ENCODE measurements at places on chromosomes 1 and 21.

- DNase-seq, result no peak
Observed at GRCh38 chr1:231527586-231528171, 790 bp upstream of the TSNAX start.

DNA sequence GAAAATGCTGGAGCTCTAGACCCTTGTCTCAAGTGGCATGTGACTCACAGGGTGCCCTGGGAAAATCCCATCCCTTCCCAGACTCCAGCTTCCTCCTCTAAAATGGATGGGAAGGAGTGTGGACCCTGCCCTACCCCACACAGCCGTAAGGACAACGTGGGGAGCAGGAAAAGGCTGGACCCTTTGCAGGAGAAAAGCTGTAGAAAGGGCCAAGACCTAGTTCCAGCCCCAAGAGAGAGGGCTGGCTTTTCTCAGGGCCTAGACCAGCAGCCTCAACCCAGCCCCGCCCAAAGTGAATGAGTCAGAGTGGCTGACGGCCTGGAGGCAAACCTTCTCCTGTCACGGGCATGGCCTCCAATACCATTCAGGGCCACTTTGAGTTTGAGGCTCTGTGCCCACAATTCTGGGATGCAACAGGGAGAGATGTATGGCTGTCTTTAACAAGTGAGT lies 1.1 kb downstream of the LAMB3 start:
- no peak for DNase-seq

DNA sequence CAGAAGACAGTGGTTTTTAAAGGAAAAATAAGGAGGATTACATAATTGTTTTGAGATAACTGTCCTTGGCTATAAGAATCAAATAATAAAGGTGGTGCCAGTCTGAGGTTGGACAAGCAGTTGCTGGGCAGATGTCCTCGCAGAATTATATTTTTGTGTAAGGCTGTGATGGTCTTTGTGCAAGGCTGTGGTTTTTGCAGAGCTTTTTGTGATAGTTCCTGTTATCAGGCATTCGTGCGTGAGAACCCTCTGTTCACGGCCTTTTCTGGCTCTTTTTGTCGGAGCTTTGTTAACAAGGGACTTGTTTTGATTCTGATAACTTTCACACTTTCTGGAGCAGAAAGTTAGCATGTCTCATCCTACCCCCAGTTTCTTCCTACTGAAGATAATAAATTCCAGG lies 33.4 kb downstream of the SH3BP5L start:
- DNase-seq, result no peak

- no peak for DNase-seq
Observed at GRCh38 chr1:25804244-25804963, 4.4 kb downstream of the SELENON start.

- DNase-seq, result peak; percentile 56
Observed at GRCh38 chr1:205739348-205740160, 10.4 kb downstream of the NUCKS1 start.

DNA sequence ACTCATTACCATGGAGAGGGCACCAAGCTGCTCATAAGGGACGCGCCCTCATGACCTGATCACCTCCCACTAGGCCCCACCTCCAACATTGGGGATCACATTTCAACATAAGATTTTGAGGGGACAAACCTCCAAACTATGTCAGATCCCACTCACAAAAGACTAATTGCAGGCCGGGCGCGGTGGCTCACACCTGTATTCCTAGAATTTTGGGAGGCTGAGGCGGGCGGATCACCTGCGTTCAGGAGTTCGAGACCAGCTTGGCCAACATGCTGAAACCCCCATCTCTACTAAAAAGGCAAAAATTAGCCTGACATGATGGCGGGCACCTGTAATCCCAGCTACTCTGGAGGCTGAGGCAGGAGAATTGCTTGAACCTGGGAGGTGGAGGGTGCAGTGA lies 228.7 kb downstream of the CRB1 start:
- no peak for DNase-seq

- DNase-seq, result peak; percentile 6
Observed at GRCh38 chr1:220962031-220962751, 82.9 kb downstream of the HLX start.

GRCh38 chr1:117180147-117180967 lies 30.4 kb downstream of the VTCN1 start:
- no peak for DNase-seq

DNA sequence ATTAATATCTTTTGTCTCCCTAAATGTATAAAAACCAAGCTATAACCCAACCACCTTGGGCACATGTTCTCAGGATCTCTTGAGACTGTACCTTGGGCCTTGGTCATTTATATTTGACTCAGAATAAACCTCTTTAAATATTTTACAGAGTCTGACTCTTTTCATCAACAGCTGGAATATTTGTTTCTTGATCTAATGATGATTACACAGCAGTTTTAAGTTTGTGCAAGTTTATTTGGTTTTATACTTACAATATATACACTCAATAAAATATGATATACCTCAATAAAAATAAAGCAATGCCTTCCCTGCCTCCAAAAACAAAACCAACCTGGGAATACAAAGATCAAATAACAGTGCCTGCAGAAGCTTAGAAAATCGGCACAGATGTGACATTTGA lies 22.0 kb downstream of the LEPR start:
- no peak for DNase-seq

DNA sequence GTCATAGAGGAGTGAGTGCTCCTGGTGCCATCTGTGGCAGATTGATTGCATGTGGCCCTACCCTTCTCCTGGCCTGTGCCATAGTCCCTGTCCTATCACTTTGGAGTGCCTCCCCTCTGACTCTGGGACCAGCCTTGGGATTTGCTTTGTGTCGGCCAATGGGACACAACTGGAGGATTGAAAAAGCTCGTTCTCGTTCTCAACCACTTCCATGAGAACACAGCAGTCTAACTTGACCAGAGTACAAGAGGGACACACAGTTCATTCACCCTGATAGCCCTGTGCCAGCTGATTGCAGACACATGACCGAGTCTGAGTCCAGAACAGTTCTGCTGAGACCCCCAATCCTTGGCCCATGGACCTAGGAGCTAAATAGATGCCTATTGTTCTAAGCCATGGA lies 47.8 kb downstream of the C1orf198 start:
- no peak for DNase-seq

DNA sequence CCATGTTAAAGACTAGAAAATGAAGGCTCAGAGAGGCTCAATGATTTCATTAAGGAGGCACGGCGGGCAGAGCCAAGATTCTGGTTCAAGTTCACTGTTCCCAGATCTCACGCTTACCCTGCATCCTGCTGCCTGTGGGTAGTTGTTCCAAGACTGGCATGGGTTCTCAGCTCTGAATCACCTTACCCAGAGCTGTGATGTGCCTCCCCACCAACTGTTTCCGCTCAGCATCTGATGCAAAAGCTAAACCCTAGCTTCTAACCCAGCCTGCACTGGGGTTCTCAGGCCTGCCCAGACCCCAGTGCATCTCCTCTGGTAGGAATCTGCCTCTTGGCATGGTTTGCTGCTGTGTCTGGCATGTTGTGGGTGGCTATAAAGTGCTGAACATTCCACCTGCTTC lies 11.8 kb downstream of the TNR start:
- DNase-seq, result no peak

GRCh38 chr21:16534408-16535101 lies 804.8 kb downstream of the USP25 start:
- DNase-seq, result no peak

GRCh38 chr21:14482165-14482564 lies 64.0 kb downstream of the SAMSN1 start:
- no peak for DNase-seq

DNA sequence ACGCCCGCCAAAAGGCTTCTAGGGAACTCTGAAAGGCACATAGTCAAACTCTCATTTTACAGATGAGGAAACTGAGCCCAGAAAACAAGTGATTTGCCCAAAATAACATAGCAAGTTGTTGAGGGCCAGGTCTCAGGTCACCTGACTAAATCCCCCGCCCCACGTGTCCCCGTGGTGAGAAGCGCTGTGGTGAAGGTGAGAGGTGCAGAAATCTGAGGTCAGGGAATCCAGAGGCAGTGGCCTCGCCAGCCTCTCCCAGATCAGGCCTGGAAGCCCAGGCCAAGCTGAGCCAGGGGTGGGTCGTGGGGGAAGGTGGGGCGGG lies 5.1 kb downstream of the HDGF start:
- no peak for DNase-seq

- DNase-seq, result no peak
Observed at GRCh38 chr1:217564207-217564606, 66.7 kb downstream of the GPATCH2 start.

- no peak for DNase-seq
Observed at GRCh38 chr1:209511169-209511568, 72.3 kb upstream of the CAMK1G start.

- no peak for DNase-seq
Observed at GRCh38 chr1:192260076-192260475, 56.7 kb upstream of the RGS21 start.

DNA sequence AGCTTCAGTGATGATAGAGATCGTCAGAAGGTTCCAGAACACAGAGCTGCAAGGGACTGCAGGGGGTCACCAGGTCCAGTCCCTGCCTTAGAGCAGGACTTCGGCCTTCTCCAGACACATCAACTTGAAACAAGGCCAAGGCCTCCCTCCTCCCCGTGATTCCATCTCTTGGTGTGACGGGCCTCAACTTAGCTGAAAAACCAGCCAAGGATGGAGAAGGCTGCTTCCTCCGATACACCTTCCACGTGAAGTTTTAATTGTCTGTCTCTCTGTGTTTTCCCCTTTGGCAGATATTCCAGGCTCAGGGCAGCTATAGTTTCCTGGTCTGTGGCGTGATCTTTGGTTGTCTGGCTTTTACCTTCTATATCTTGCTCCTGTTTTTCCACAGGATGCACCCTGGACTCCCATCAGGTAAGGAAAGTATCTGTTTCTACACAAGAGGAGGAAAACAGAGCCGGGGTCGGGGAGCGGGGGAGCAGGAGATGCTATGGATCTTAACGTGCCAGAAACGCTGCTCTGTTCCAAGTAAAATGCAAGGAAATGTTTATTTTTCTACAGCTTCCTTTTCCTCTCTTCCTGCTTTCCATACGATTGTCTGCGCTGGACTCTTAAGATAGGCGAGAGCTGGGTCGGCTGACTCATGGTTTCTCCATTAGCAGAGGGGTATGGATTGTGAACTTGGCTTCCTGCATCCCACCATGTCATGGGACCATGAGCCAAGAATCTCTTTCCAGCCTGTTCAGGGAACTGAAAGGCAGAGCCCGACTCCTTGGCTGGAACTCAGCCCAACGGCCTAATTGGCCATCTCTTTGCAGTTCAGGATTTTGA lies 32.8 kb downstream of the ELK4 start:
- DNase-seq, result peak; percentile 44

DNA sequence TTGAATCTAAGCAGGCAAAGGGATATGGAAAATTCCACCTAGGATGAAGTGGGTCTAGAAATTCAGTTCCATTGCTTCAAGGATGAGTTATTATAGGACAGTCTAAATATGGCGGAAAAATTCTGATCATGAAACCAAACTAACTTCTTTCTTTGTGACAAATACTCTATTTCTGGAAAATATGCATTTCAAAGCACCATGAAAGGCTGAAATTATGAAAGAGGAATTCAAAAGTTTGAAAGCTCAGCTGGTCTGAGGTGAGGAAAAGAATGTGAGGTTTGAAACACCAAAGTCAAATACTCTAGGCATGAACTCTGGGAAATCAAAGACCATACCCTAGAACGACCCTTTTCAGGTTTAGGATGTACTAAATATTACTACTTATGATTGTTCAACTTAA lies 36.4 kb upstream of the COL11A1 start:
- no peak for DNase-seq

- DNase-seq, result no peak
Observed at GRCh38 chr1:22318279-22318981, 133.2 kb upstream of the ZBTB40 start.

GRCh38 chr1:118812555-118812954 lies 175.6 kb downstream of the TBX15 start:
- DNase-seq, result no peak

- DNase-seq, result no peak
Observed at GRCh38 chr1:228455715-228456114, 31.5 kb upstream of the RNF187 start.

DNA sequence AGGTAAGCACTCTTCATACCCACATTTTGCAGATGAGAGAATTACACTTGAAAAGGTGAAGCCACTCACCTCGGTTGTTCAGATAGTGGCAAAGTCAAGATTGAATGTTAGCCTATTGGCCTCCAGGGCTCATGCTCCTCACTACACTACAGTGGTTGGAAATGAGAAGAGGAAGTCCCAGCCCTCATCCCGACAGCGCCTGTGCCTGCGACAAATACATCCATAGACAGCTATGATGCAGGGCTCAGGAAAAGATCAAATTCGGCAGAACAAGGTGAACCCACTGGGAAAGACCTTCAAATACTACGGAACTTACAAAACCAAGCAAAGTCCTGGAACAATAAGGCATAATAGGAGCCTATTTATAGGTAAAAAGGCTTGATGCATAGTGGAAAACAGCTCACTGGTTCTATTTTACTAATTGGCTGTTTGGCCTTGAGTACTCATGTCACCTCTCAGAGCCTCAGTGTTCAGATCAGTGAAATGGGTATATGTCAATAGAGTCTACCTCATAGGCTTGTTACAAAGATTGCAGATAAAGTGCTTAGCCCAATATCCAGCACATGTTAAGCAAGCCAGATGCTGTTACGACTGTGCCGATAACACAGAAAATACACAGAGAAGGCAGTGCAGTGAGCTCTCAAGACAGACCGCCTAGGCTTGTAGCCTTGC lies 3.5 kb downstream of the SPOCD1 start:
- no peak for DNase-seq

DNA sequence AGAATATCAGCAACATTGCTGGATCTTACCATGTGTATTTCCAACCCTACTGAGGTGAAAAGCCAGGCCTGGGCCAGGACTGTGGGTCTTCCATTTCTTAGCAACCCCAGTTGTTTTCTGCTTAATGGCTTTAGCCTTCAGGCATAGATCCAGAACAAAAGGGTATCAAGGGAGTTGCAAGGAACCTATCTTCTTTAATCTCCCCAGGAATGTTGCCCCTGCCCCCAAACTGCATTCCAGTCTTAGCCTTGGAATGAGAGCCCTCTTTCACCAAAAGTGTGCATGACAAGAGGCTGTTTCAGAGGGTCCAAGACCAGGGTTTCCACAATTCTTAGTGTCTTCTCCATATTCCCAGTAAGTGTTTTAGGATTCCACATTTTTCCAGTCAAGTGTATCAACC lies 87.9 kb upstream of the SOX13 start:
- DNase-seq, result no peak

GRCh38 chr1:218660678-218661053 lies 315.5 kb downstream of the TGFB2 start:
- DNase-seq, result no peak

- DNase-seq, result no peak
Observed at GRCh38 chr1:201395936-201396335, 3.2 kb downstream of the LAD1 start.

DNA sequence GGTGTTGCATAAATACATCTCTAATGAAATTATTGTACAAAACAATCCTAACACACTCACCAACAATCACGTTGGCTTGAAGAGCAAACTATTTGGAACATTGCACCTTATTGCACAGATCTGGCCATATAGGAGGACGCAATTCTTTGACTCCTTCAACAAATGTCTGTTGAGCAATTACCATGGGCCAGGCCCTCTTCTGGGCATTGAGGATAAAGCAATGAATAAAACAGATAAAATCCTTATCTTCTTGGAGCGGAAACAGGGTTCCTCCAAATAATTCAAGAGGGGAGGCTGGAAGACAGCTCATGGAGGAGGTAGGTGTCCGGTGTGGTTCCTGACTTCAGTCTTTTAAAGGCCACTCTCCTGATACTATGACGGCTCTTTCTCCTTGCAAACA lies 43.3 kb downstream of the PAX7 start:
- no peak for DNase-seq

Measured in brain pericyte (primary cell).